Left hindlimb (tissue), 1 donor: ENCODE measurements at places on chromosomes 13 and 19.

GRCh38 chr19:4431808-4432674 lies 25.6 kb downstream of the UBXN6 start:
- no peak for DNase-seq

GRCh38 chr13:28805193-28805819 lies 14.8 kb upstream of the MTUS2 start:
- no peak for DNase-seq

- DNase-seq = no peak
Measured at GRCh38 chr13:93343097-93343496, 116.5 kb downstream of the GPC6 start.

DNA sequence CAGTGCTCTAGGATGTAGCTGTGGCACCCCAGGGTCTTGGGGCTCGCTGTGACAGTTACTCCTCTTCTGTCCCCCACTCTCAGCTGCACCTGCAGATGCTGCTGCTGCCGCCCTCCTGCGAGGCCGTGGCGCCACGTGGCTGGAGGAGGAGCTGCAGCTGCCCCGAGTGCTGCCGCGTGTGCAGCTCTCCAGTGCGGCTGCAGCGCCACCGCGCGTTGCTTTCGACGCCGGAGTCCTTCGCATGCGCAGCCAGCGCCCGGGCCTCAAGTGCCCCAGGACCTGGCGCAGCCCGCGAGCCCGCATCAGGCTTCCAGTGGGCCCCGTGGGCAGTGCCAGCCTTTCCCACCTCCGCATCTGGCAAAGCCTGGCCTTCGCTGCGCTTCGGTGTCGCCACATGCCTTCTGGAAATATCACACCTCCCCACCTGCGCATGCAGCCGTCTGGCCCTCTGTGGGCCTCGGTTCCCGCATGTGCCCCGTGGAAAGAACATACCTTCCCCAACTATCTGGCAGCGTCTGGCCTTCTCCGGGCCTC lies 692 bp upstream of the ZNF580 start:
- DNase-seq = peak; percentile 85

DNA sequence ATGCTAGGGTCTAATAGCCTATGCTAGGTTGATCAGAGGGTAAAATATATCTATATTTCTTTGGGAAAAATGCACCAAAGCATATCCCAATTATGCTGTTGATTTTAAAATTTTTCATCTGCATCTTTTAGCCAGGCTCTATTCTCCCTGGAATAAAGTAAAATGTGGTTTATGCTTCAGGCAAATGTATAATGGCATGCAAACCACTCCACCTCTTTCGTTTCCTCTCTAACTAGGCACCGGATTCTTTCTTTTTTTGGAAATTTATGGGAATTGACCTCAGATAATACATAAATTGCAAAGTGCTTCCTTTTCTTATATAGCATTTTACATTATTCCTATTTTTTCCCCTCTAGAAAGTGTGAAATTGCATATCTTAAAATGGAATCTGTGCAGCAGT lies 386.5 kb downstream of the OLFM4 start:
- DNase-seq = no peak

DNA sequence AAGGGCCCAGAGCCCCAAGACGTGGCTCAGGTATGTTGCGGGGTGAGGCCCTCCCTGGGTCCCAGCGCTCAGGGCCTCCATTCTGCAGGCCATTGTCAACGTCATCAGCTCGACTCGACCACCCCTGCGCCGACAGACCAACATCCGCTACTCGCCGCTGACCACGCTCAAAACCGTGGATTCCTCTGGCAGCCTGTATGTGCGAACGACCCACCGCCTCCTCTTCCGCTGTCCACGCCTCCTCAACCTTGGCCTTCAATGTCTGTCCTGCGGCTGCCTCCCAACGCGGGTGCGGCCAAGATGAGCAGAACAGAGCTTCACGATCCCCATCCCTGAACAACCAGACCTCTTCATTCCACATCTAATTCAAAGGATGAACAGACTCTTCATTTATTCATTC lies 8.2 kb downstream of the RDH8 start:
- no peak for DNase-seq

GRCh38 chr13:112144616-112145550 lies 77.9 kb downstream of the SOX1 start:
- no peak for DNase-seq

DNA sequence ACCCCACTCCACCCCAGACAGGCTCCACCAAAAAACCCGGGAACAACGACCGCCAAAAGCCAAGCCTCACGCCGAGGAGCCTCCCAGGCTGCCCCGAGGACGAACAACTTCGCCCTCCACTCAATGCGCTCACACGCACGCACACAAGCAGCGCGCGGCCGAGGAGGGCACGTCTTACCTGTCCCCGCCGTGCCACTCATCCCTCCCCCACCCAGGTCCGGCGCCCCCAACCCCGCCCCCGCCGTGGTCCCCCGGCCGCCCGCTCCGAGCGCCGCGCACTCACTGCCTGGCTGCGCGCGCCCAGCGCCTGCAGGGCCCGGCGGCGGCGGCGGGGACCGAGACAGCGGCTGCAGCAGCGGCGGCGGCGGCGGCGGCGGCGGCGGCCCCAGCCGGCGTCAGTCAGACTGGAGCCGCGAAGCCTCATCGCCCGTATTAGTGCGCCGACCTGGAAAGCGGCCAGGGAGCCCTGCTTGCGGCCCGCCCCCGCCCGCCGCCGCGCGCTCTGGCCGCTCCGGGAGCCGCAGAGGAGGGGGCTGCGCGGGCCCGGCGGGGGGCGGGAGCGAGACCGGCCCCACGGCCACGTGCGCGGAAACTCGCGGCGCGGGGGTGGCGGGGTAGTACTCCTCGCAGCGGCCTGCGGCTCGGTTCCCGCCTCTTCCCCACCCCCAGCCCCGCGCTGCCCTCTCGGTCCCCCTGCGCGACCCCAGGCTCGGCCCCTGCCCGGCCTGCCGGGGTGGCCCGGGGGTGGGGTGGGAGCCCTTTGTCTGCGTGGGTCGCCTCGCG lies at the start of gene SMAD9:
Gene SMAD9, minus strand, starts transcription at position 406 of the 783 bp plus-strand sequence. CDS start 40,549 bp downstream, outside the sequence.
- DNase-seq = peak; percentile 87

DNA sequence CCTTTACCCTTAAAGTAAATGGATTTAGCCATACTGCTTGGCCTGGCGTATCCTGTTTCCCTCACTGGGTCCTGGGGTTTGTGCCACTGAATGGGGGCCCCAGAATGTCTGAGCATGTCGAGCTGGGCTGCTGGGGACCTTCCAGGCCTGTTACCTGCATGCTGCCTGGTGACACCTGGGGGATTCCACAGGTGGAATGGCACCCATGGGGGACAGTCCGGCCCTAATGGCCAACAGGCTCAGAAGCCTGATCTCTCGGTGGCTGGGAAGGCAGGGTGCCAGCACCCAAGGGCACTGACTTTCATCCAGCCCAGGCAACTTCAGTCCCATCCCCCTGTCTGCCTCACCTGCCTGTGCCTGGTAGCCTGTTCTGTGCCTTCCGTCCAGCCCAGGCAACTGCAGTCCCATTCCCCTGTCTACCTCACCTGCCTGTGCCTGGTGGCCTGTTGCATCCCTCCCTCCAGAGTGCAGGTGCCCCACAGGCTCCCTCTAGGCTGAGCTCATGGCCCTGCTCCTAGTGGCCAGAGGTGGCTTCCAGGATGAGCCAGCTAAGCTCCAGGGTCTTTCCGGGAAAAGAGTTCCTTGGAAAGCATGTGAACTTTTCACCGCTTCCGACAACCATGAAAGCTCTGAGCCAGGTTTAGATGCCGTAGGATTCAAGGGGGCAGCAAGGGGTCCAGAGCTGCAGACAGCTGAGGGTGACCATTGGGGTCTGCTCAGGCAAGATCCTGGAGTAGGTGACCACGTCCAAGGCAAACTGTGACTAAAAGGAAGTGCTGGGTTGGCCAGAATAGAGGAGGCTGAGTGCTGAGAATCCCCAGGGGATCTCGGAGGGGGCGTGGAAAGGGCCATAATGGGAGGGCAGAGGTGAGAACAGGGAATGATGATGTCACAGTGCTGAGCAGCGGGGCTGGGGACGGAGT lies 30.3 kb upstream of the ZNF492 start:
- no peak for DNase-seq

DNA sequence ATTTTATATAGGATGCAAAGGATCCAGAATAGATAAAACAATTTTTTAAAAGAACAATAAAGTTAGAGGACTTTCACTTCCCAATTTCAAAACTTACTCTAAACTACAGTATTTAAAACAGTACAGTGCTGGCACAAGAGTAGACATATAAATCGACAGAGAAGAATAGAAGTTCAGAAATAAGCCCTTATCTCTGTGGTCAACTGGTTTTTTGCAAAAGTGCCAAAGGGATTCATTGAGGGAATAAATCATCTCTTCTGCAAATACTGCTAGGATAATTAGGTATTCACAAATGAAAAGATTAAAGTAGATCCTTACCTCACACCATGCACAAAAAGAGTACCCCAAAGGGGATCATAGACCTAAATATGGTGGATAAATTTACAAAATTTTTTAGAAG lies 431.0 kb upstream of the HTR2A start:
- DNase-seq = no peak

DNA sequence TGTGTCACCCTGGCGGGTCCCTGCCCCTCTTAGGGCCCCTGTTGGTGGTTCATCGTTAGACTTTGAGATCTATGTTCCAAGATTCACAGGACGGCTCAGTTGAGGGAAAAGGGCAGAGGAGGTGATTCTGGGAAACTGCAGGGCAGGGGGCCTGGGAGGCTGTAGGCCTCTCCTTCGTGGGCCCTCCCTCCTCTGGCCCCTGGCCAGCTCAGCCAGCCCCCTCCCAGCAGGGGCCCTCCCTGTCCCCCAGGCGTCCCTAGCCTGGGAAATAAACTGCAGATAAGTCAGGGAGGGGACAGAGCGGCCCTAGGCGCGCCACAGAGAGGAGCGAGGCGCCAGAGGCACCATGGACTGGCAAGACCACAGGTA lies 6.5 kb downstream of the HIF3A start:
- DNase-seq = no peak

- no peak for DNase-seq
Measured at GRCh38 chr19:39558624-39559117, 18.7 kb upstream of the EID2 start.

- no peak for DNase-seq
Measured at GRCh38 chr13:113053376-113053775, 52.2 kb upstream of the F7 start.

DNA sequence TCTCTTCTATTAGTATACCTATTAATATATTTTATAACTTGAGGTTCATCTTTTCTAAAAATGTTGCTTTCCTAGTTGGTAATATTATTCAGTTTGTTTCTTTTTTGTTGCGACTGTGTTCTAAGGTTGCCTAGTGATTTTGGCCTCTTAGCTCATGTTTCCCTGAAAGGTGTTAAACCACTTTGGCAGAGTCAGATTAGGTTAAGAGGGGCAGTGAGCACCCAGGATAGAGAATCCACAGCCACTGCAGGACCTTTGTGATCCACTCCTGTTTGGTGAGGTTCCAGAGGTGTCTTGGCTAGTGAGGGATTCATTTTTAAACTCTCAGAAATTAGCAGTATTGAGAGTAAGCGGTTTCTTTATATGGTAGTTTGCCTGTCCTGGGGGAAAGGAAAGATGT lies 14.9 kb upstream of the GPR18 start:
- no peak for DNase-seq

DNA sequence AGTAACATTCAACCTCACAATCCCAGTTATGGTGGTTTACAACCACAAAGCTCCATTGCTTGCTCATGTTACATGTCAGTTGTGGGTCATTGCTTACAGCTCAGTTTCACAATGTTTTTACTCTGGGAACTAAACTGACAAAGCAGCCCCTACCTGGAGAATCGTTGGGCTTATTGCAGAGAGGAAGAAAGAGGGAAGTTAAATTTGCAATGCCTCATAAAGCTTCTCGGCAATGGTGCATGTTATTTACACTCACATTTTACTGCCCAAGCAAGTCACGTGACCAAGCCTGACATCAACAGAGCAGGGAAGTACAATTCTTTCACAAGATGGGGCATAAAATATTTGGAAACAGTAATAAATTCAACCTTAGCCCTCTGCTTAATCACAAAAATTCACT lies 441.6 kb downstream of the TDRD3 start:
- DNase-seq = no peak

GRCh38 chr19:41915776-41916414 lies 12.4 kb downstream of the ERFL start:
- no peak for DNase-seq

- peak; percentile 49 for DNase-seq
Measured at GRCh38 chr13:113489549-113490495, 689 bp downstream of the DCUN1D2 start.

DNA sequence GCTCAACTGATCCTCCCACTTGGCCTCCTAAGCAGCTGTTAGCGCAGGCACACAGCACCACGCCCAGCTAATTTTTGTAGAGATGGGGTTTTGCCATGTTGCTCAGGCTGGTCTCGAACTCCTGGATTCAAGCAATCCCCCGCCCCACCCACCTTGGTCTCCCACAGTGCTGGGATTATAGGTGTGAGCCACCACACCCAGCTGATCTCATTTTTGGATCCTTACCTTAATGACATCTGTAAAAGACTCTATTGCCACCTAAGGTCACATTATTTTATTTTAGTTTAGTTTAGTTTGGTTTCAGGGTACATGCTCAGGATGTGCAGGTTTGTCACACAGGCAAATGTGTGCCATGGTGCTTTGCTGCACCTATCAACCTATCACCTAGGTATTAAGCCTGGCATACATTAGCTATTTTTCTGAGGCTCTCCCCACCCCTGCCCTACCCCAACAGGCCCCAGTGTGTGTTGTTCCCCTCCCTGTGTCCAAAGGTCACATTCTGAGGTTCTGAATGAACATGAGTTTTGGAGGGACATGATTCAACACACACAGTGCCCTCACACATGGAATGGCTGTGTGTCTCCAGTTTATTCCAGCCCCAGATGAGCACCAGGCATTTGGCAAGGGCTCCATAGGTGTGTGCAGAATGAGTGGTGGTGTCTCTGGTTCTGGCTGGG lies 1.3 kb downstream of the OR10H5 start:
- DNase-seq = no peak

DNA sequence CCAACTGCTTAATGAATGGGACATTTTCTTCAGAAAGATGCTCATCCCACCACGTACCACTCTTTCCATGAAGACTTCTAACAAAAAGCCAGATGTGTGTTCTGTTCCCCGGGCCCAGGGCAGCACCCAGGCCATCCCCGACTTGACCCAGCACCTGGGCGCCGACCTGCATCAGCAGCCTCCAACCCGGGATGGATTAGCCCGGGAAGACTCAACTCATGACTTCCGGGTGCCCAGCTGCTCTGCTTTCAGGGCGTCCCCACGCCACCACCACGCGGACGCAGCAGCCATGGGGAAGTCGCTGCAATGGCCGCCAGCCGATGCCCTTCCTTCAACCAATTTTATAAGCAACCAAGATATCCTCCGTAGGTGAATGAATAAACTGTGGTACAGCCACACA lies 123.8 kb upstream of the TUBA3C start:
- no peak for DNase-seq

GRCh38 chr19:11504502-11505031 lies 1.1 kb downstream of the ZNF653 start:
- no peak for DNase-seq
